Sigmoid colon (tissue), 7 donors: ENCODE measurements at places on chromosomes 12 and 14. TPM values are rescaled to one million over a fixed set of nuclear protein-coding genes. Genes with fewer than 3 reads are reported as not detected.

GRCh38 chr12:10829994-10830393 lies 3.8 kb upstream of the TAS2R10 start:
- no peaks in the 10 kb centered on the region for H3K4me1 ChIP-seq
- no peaks in the 10 kb centered on the region for H3K36me3 ChIP-seq
- no peak for DNase-seq
- no peak overlapping the region for H3K4me3 ChIP-seq

GRCh38 chr14:22427771-22428231 lies 161.2 kb downstream of the DAD1 start:
- peak; percentile 77 for DNase-seq
- H3K27ac ChIP-seq, result no peak overlapping the region
- H3K4me3 ChIP-seq, result peak overlapping the region; percentile 18
- no peaks in the 10 kb centered on the region for H3K27me3 ChIP-seq
- H3K4me1 ChIP-seq, result peaks cover 37% of the 10 kb centered on the region

DNA sequence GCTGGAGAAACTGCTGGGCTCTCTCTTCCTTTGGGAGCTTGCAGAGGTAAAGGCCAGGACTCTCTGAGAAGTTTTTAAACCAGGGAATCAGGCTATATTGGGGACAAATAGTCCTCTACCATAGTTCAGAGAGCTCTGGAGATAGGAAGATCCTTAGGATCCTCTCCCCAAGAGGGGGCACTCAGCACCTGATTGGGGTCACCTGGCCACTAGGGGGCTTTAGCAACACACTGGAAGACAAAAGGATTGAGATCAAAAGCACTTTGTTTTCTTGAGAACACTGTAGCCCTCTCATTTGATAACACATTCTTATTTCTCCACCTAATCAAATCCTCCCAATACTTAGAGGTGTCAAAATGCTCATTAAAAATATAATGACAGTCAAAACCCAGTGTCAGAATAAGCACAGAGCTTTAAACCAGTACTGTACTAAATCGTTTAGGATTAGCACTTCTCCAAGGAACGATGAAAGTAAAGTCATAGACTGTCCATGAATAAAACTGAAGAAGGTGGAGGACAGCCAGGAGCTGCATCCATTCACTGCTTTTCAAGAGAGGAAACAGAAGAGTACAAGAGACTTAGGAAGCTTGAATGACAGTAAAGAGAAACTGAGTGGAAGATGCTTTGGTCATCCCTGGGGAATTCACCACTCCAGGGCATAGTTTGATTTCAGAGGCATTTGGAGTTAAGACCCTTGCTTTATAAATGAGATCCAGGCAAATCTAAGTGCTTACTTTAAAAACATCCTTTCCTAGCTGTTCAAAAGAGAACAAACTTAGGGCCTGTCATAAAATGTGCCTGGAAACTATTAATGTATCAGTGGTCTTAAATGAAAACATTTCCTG lies 26.5 kb downstream of the BMP4 start:
- no peaks in the 10 kb centered on the region for H3K27me3 ChIP-seq
- no peaks in the 10 kb centered on the region for H3K4me1 ChIP-seq
- no peak overlapping the region for H3K27ac ChIP-seq
- no peak overlapping the region for H3K4me3 ChIP-seq

- H3K27ac ChIP-seq, result no peak overlapping the region
- no peaks in the 10 kb centered on the region for H3K36me3 ChIP-seq
- H3K4me1 ChIP-seq, result no peaks in the 10 kb centered on the region
- H3K4me3 ChIP-seq, result no peak overlapping the region
Observed at GRCh38 chr14:41355866-41356265, 250.8 kb upstream of the LRFN5 start.

- no peaks in the 10 kb centered on the region for H3K36me3 ChIP-seq
- H3K4me3 ChIP-seq, result no peak overlapping the region
- no peaks in the 10 kb centered on the region for H3K27me3 ChIP-seq
- no peak overlapping the region for H3K27ac ChIP-seq
Observed at GRCh38 chr12:80805106-80805505, 88.4 kb downstream of the MYF5 start.

DNA sequence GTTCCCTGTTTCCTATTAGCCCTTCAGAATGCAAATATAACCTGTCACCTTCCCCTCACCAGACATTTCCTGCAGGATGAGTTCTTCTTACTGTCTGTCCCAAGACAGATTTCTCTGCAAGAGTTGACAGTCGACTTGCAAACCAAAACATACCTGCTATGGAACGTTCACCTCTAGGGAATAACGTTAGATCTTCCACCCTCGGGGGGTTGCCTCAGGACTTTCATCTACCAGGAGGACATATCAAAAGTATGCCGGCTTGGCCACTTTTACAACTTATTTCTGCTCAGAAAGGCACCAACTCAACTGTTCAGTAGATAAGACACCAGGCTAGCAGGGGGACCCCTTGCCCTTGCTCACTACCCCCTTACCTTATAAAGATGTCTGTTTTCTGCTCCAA lies 92.5 kb downstream of the DAAM1 start:
- no peaks in the 10 kb centered on the region for H3K36me3 ChIP-seq
- H3K4me3 ChIP-seq, result no peak overlapping the region
- DNase-seq, result no peak
- no peaks in the 10 kb centered on the region for H3K27me3 ChIP-seq
- no peak overlapping the region for H3K27ac ChIP-seq

DNA sequence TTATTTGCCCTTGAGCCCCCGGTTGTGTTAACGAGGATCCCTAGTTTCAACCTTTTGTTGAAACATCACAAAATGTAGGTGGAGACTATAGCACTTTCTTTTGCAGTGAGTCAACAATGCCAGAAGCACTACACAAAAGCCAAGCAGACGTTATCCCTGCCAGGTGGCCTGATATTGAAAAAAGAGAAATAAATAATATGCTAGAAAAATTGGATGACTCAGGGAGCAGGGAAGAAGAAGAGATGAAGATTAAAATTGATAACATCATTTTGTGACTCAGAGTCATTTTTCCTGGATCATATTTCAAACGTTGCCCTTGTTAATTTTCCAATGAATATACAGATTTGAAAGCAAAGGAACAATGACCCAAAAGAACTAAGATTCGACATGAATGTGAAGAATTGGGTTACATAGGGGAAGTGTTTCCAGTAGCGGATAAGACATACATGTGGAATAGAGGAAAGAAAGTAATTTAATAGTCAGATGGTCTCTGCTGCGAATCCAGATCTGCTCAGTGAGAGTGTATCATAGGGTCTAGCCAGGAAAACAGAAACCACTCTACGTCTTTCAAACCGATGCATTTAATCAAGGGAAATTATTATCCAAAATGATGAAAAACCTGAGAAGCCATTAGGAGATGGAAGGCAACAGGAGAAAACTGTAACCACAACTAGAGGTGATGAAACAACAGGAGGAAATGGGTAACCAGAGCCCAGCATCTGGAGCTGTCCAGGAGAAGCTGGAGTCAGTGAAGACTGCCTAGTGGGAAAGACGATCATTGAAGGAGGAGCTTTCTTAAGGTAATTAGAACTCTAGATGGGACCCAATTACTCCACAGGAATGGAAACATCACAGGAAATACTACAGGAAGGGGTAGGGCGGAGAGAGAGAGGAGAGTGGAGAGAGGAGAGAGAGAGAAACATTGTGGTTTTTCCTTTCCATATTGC lies 57.9 kb downstream of the RERG start:
- H3K4me3 ChIP-seq, result no peak overlapping the region
- H3K36me3 ChIP-seq, result no peaks in the 10 kb centered on the region
- H3K27me3 ChIP-seq, result no peaks in the 10 kb centered on the region
- H3K4me1 ChIP-seq, result peaks cover 71% of the 10 kb centered on the region
- H3K27ac ChIP-seq, result peak overlapping the region; percentile 77
- no peak for DNase-seq

DNA sequence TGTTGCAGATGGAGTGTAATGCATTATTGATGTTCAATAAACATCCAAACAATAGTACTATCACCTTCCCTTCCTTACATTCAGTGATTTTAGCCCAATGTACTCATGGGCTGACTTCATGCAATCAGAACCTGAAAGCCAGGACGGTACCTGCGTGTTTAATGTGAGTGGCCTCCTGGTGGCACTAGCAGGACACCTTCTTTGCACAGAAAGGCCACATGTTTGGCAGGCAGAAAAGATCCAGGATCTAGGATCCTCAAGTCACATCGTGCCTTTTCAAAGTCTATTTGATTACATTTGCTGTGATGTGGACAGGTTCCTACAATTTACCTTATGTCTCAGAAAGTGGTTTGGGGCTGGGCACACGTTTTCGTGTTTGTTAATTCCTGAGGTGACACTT lies 82.9 kb downstream of the NEDD1 start:
- peaks cover 4% of the 10 kb centered on the region for H3K27me3 ChIP-seq
- H3K4me3 ChIP-seq, result no peak overlapping the region
- no peak overlapping the region for H3K27ac ChIP-seq
- no peak for DNase-seq

DNA sequence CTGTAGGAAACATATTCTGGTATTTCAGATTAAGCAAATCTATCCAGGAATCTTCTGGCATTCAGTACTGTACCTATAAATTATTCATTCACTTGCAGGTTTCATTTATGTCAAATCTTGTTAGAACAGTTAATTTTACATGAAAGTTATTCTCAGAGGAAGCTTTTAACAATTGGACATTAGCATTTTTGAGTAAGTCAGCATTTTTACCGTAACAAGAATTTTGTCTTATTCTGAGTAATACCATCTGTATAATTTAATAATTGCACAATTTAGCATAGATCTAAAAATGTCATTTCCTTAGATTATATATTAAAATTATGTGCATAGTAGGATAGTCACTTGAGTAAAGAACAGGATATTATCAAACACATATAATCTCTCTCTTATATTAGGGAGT lies 764.8 kb upstream of the LRFN5 start:
- no peaks in the 10 kb centered on the region for H3K4me1 ChIP-seq
- no peaks in the 10 kb centered on the region for H3K27me3 ChIP-seq
- DNase-seq, result no peak
- H3K36me3 ChIP-seq, result no peaks in the 10 kb centered on the region

- H3K36me3 ChIP-seq, result no peaks in the 10 kb centered on the region
Observed at GRCh38 chr12:49537231-49537751, 1.5 kb upstream of the KCNH3 start.

DNA sequence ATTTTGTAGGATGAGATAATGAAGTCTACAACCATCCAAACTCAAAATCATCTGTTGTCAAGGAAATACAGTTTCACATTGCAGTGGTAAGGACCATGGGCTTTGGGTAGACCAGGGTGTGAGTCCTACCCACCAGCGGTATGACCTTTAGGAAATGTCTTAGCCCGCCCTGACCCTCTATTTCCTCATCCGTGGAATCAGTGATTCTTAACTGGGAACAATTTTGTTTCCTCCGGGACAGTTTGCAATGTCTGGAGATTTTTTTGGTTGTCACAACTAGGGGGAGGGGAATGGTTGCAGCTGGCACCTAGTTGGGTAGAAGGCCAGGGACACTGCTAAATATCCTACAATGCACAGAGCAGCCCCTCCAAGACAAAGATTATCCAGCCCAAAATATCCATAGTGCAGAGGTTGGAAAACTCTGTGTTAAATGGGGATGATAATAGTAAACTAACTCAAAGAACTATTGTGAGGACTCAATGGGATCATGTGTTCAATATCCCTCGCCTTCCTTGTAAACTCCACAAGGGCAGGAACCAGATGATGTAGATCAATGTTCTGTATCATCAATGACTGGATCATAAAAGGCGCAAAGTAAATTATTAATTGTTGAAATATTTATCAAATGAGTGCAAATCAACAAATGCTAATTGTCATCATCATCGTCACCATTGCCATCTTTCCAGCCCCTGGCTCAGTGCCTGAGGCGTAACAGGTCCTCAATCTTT lies 15.7 kb upstream of the IFT81 start:
- peak overlapping the region; percentile 92 for H3K27ac ChIP-seq
- no peak overlapping the region for H3K4me3 ChIP-seq
- peaks cover 62% of the 10 kb centered on the region for H3K4me1 ChIP-seq
- DNase-seq, result no peak
- H3K36me3 ChIP-seq, result no peaks in the 10 kb centered on the region
- no peaks in the 10 kb centered on the region for H3K27me3 ChIP-seq

GRCh38 chr14:35818346-35819115 lies 7.6 kb upstream of the BRMS1L start:
- H3K4me3 ChIP-seq, result no peak overlapping the region
- no peaks in the 10 kb centered on the region for H3K36me3 ChIP-seq
- DNase-seq, result no peak
- no peak overlapping the region for H3K27ac ChIP-seq
- H3K27me3 ChIP-seq, result no peaks in the 10 kb centered on the region

DNA sequence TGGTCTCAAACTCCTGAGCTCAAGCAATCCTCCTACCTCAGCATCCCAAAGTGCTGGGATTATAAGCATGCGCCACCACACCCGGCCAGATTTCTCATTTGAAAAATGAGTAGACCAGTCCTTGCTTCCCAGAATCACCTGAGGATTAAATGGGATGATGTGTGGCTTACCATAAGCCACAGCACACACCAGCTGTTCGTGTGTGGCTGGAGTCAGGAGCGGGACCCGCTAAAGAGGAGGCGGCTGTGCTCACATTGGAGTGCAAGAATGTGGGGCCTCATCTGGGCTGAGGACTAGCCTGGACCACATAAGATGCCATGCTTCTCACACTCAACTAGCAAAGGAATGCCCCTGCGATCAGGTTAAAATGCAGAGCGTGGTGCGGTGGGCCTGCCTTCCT lies 6.7 kb upstream of the ALDH2 start:
- no peak overlapping the region for H3K27ac ChIP-seq
- no peaks in the 10 kb centered on the region for H3K4me1 ChIP-seq
- peaks cover 11% of the 10 kb centered on the region for H3K36me3 ChIP-seq
- no peak for DNase-seq

- H3K36me3 ChIP-seq, result no peaks in the 10 kb centered on the region
- H3K27me3 ChIP-seq, result no peaks in the 10 kb centered on the region
- DNase-seq, result no peak
- H3K4me1 ChIP-seq, result peaks cover 48% of the 10 kb centered on the region
- no peak overlapping the region for H3K27ac ChIP-seq
- no peak overlapping the region for H3K4me3 ChIP-seq
Observed at GRCh38 chr12:54262403-54262925, 17.5 kb downstream of the CBX5 start.

- DNase-seq, result no peak
- no peaks in the 10 kb centered on the region for H3K27me3 ChIP-seq
- H3K4me1 ChIP-seq, result no peaks in the 10 kb centered on the region
Observed at GRCh38 chr14:100804558-100805309, 21.2 kb upstream of the MEG3 start.

Gene KRT80
- under 0.01 TPM for polyA plus RNA-seq

Gene AVPR1A
- polyA plus RNA-seq, result 1.0 TPM

Gene E2F7
- 0.23 TPM for polyA plus RNA-seq

Gene RPGRIP1
- 0.46 TPM for polyA plus RNA-seq

Gene TPH2
- not detected for polyA plus RNA-seq

Gene DCAF4
- polyA plus RNA-seq, result 8.4 TPM

Gene PPP1R36
- polyA plus RNA-seq, result 8.4 TPM

Gene KRT71
- polyA plus RNA-seq, result not detected

Gene SCN8A
- 2.1 TPM for polyA plus RNA-seq

Gene TNFAIP2
- 28.8 TPM for polyA plus RNA-seq

Gene KLRC3
- 1.8 TPM for polyA plus RNA-seq

Gene ITGA7
- polyA plus RNA-seq, result 1.8 TPM

Gene CCDC59
- 40.2 TPM for polyA plus RNA-seq

Gene HOXC9
- not detected for polyA plus RNA-seq

Gene CKAP4
- 49.1 TPM for polyA plus RNA-seq
